Nasal cavity respiratory epithelium epithelial cell of viscerocranial mucosa (primary cell): ENCODE measurements at places on chromosomes 11 and 22. TPM values are rescaled to one million over a fixed set of nuclear protein-coding genes. Genes with fewer than 3 reads are reported as not detected.

Gene ENTHD1
- total RNA-seq = not detected in 2 replicates

Gene CHST1
- total RNA-seq = 0.14 and 1.7 TPM in 2 replicates

Gene ATP5MG
- total RNA-seq = 52.5 and 121 TPM in 2 replicates

Gene LMO2
- total RNA-seq = 0.34 and 0.93 TPM in 2 replicates

Gene OR2AT4
- total RNA-seq = not detected in 2 replicates

Gene ASRGL1
- total RNA-seq = 0.14 and 0.34 TPM in 2 replicates

Gene FAM180B
- total RNA-seq = not detected in 2 replicates

Gene PLA2G3
- under 0.01 TPM in 1 of 2 replicates, not detected in the other for total RNA-seq

Gene CCDC15
- total RNA-seq = 1.00 and 3.1 TPM in 2 replicates

Gene ANGPTL5
- not detected in 2 replicates for total RNA-seq

Gene PACSIN3
- 71.7 and 86.5 TPM in 2 replicates for total RNA-seq

Gene FXYD2
- not detected in 2 replicates for total RNA-seq

Gene MTNR1B
- total RNA-seq = not detected in 2 replicates

Gene IFITM2
- 2.8 and 7.2 TPM in 2 replicates for total RNA-seq

Gene ST14
- total RNA-seq = 65.6 and 189 TPM in 2 replicates

Gene ROBO4
- under 0.01 TPM in 1 of 2 replicates, not detected in the other for total RNA-seq

Gene CDHR5
- not detected in 2 replicates for total RNA-seq

Gene CCDC116
- 0.07 TPM in 1 of 2 replicates, not detected in the other for total RNA-seq

Gene OR5M3
- total RNA-seq = not detected in 2 replicates

Gene SCGB1D2
- total RNA-seq = not detected in 2 replicates

Gene INS
- total RNA-seq = not detected in 2 replicates

Gene RCOR2
- 1.7 and 4.7 TPM in 2 replicates for total RNA-seq

Gene APOL5
- not detected in 2 replicates for total RNA-seq

Gene P4HA3
- total RNA-seq = 0.21 TPM in 1 of 2 replicates, not detected in the other

Gene CADM1
- 5.1 and 18.6 TPM in 2 replicates for total RNA-seq

Gene TST
- total RNA-seq = 32.5 and 39.6 TPM in 2 replicates

Gene PGA5
- total RNA-seq = not detected in 2 replicates

Gene LRRC32
- total RNA-seq = under 0.01 and 0.07 TPM in 2 replicates

Gene MRGPRD
- total RNA-seq = not detected in 2 replicates

Gene CSKMT
- 5.1 and 14.0 TPM in 2 replicates for total RNA-seq

Gene CCT8L2
- not detected in 2 replicates for total RNA-seq

Gene BATF2
- 0.34 and 0.57 TPM in 2 replicates for total RNA-seq

Gene OR5A1
- not detected in 2 replicates for total RNA-seq

Gene TRIM51
- total RNA-seq = not detected in 2 replicates

Gene OR52N4
- not detected in 2 replicates for total RNA-seq

Gene MRGPRF
- total RNA-seq = not detected in 2 replicates

Gene IL17REL
- not detected in 2 replicates for total RNA-seq

Gene PLAAT2
- total RNA-seq = 0.50 and 2.4 TPM in 2 replicates

Gene GAL
- 0.28 and 1.4 TPM in 2 replicates for total RNA-seq

Gene PDXP
- 3.5 and 3.8 TPM in 2 replicates for total RNA-seq

Gene POTEH
- total RNA-seq = not detected in 2 replicates

Gene SEPTIN3
- 0.21 TPM in 1 of 2 replicates, not detected in the other for total RNA-seq
